ENCODE measurements at places on chromosomes 1 and 21.

GRCh38 chr1:206703661-206704060 lies 19.0 kb downstream of the MAPKAPK2 start:
- peak; percentile 57 for DNase-seq

DNA sequence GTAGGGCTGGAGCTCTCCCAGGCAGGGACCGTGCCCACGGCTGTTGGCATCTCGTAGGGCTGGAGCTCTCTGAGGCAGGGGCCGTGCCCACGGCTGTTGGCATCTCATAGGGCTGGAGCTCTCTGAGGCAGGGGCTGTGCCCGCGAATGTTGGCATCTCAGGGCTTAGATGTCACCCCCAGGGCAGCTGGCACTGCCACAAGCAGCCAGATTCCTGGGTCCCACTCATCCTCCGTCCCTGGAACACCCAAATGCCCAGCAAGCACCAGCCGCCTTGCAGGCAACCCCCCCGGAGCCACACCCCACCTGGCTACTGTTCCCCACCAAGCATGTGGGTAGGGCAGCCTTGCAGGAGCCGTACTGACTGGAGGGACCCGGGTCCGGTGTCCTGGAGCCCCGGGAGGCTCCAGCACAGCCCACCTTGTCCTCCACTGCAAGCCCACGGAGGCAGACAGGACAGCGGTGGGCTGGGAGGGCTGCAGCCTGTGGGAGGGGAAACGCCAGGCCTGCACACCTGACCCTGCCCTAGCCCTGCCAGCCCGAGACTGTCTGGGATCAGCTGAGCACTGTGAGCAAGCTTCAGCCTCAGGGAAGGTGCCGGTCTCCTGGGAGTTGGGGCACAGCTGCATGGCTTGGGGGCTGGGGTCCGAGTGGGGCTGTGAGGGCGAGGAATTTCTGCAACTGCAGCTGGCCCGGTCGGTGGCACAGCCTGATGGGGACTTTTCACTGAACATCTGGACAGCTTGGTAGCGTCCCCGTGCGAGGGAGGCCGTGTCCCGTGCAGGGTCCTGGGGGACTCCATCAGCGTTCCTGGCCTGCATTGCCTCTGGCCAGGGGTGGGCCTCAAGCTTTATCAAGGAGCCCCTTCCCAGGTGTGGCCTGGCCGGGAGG lies 53.6 kb downstream of the COL18A1 start:
- DNase-seq: no peak

DNA sequence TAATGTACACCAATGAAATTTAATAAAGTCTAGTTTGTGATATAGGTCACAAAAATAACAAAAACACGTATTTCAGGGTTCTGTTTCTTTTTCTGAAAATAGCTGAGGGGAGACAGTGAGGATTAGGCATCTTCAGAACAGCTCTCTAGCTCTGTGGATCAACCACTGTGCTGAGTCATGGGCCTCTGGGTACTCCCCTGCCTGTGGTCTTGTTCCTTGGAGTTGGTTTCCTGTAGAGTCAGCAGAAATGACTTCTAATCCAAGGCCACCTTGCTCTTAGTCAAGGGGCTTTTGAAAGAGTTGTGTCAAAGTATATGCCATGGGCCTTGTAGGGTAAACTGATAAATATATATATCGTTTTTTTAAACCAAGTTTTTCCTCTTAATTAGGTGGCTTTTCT lies 141.8 kb upstream of the ZRANB2 start:
- no peak for DNase-seq

GRCh38 chr1:17011092-17011438 lies 663 bp downstream of the ATP13A2 start:
- DNase-seq: no peak

- no peak for DNase-seq
Observed at GRCh38 chr1:11151114-11151513, 38.0 kb upstream of the ANGPTL7 start.

GRCh38 chr1:64472040-64472376 lies 2.1 kb downstream of the CACHD1 start:
- DNase-seq: no peak

DNA sequence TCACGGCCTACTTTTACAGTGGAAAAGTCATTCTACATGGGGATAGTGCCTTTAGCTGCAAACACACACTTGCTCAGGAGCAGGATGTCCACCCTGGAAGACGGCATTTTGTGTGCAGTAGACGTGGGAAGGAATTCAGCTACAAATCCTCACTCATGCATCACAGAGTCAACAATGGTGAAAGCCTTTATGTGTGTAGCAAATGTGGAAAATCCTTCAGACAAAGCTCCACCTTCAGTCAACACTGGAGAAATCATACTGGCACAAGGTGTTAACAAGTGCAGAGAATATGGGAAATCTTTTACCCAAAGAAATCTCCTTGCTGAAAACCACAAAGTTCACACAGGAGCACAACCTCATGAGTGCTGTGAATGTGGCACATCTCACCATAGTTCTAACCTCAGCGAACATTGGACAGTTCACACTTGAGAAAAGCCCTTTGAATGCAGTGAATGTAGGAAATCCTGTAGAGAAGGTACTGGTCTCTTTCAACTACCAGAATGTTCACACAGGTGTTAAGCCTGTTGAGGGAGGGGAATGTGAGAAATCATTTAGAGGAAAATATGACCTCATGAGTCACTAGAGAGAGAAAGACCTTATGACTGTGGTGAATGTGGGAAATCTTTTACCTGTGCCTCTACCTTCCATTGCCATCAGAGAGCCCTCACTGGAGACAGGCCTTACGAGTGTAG lies 101.8 kb downstream of the PTGS2 start:
- DNase-seq: no peak

DNA sequence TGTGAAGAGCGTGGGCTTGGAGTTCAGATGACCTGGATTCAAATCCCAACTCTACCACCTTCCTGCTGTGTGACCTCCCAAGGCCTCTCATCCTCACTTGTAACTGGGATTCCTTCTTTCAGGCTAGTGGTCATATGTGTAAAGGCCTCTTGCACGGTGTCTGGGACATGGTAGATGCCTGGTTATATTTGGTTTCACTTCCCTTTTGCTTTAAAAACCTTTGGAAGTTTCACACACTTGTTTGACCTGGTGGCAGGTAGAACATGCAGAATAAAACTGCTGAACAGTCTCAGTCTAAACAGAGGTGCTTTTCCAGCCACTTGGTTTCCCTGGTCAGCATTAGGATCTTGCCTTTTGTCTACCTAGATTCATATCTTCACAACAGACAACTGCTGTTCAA lies 37.0 kb upstream of the RCAN3 start:
- no peak for DNase-seq

DNA sequence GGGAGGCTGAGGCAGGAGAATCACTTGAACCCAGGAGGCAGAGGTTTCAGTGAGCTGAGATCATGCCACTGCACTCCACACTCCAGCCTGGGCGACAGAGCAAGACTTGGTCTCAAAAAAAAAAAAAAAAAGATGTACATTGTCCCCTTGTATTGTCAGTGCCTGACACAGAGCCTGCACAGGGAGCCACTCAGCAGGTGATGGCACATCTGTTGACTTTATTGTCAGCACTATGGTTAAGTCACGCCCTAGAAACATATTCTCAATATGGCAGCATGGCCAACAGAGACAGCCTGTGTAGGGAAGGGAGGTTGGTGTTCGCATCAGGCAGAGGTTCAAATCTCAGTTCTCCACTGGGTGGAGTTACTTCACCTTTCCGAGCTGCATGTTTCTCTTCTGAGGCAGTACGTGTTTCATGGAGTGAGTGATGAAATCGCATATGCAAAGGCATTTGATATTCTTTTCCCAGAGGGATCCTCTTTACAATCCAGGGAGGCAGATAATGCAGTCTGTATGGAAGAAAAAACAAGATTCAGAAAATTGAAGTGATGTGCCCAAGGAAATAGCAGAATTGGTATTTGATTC lies 20.6 kb downstream of the LAMC2 start:
- DNase-seq: no peak

GRCh38 chr1:11326070-11326469 lies 53.1 kb downstream of the UBIAD1 start:
- no peak for DNase-seq

- DNase-seq: no peak
Observed at GRCh38 chr1:162605225-162605927, 26.9 kb upstream of the DDR2 start.

DNA sequence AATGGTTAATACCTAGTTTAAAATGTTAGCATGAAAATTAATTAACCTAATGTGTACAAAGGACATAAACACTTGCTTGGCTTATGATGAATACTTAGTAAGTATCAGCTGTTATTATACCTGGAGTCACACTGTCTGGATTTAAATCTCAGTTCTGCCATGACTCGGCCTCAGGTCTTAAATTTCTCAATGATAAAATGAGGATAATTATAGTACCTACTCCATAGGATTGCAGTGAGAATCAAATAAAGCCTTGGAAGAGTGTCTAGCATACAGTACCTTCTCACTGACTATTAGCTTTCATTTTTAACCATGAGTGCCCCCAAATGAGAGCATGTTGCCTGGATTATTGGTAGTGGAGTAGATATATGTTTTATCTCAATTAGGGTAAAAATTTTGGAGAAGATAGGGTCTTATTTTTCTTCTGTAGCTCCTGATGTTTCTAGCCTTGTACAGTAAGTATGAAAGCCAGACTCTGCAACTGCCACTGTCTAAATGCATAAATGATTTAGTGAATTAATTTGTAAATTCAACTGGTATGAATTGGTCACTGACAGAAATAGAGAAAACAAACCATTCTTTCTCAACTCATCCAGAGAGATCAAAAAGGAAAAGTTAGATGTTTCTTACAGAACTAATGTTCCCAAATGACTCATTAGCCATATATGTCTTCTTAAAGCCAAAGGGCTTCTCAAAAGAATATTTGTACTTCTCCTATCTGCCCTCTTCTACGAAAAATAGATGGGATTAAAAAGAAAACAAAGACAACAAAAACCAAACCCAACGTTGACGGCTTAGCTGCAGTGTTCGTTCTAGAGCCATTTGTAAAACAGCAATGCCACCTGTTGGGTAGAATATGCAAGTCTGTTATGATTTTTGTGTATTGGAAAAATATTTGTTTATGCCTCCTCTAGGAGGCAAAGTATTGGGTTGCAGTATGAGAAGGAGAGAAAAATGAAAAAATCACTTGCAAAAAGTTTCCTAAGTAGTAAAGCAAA lies 53.8 kb upstream of the MROH9 start:
- no peak for DNase-seq

- DNase-seq: no peak
Observed at GRCh38 chr1:227297073-227297793, 21.1 kb downstream of the CDC42BPA start.

GRCh38 chr1:226655251-226656163 lies 83.6 kb downstream of the ITPKB start:
- no peak for DNase-seq

DNA sequence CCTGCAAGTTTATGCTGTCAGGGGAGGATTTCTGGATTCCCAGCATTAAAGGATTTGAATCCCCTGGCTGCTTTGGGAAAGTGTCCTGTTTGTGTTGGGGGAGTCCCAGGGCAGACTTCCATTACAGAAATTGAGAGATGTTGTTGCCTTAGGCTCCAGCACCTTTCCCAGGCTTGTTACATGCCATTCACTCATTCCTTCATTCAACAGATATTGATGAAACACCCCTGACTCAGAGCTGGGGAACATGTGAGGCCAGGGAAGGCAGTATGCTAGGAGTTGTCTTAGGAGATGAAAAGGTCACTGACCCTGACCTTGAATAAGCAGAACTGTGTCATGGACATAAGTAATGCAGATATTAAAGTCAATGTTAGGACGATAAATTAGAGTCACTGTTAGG lies 161.7 kb downstream of the NTMT2 start:
- DNase-seq: no peak

DNA sequence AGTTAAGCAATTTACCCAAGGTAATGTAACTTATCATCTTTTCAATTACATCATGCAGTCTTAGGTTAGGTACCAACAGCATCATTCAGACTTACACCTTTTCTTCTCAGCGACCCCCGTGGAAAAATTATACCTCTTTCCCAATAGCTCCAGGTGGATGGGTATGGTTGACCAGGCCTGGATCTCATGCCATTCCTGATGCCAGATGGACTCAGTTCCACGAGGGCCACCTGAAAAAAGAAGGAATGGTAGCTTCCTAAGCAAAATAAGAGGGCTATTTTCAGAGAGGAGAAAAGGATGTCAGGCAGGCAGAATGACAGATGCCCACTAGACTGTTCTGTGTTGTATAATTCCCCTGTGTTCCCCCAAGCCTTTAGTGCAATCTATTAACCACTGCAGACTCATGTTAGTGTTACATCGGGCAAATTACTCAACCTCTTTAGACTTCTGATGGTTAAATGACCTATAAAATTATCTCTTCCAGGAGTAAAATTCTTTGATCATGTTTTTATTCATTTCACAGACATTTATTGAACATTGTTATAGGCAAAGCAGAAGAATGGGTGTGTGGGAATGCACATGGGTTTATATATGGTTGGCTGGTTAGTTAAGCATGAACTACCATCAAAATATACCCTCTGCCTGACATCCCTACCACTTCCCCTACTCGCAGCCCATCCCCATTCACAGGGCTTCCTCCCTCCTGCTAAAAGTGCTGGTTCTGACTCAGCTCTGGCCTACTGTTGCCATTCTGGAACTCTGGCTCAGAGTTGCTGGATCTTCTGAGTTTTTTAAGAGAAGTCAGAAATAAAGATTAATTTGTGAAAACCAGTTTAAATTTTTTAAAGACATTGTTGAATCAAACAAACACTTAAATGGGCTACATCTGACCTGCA lies 10.6 kb upstream of the MYSM1 start:
- DNase-seq: no peak

DNA sequence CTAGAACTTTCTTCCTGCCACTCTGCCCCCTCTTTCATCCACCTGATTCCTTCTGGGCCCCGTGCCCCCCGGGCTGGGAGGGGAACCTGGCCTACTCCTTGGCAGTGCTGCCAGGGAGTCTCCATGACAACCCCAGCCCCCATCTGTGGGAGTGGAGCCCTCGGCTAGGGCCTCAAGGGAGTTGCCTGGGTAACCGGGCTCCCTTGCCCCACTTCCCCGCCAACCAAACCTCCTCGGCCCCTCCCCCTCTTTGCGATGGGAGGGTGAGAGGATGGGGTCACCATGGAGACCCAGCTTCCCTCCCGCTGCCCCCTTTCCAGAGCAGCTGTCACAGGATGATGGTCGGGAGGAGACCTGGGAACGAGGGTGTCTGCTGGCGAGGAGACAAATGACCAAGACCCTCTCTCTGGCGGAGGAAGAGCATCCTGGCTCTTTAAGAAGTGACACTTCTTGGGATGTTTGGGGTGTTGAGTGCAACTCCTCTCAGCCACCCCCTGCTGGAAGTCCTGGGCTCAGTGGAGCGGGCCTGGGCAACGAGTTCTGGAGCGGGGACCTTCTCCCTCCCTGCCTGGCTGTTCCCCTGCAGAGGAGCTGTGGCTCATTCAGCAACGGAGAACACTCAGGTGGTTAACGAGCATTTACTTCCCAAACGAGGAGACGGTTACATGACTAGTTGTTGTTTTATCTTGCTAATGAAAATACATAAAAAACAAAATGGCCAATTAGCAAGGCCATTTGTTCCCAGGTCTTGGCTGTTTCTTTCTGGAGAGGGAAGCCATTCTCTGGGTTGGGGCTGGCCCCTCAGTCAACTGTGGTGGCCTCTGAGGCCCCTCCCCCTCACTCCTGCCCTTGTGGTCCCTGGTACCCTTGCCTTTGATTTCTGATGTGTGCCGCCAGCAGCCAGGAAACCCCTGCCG lies 82.8 kb downstream of the UBIAD1 start:
- DNase-seq: no peak
